ENCODE measurements at places on chromosomes 1 and 21. TPM values are rescaled to one million over a fixed set of nuclear protein-coding genes. Genes with fewer than 3 reads are reported as not detected.

GRCh38 chr1:56237491-56238064, 341.8 kb downstream of the PLPP3 start:
- peaks cover 7% of the 10 kb centered on the region for H3K4me1 ChIP-seq
- H3K27ac ChIP-seq: no peak overlapping the region
- no peak for DNase-seq
- no peak overlapping the region for H3K4me3 ChIP-seq
- no peaks in the 10 kb centered on the region for H3K27me3 ChIP-seq

- H3K27ac ChIP-seq: no peak overlapping the region
- no peaks in the 10 kb centered on the region for H3K4me1 ChIP-seq
- DNase-seq: no peak
- H3K36me3 ChIP-seq: no peaks in the 10 kb centered on the region
- no peaks in the 10 kb centered on the region for H3K27me3 ChIP-seq
These were observed 15.0 kb downstream of the ETNK2 start for GRCh38 chr1:204136814-204137213.

- H3K4me3 ChIP-seq: no peak overlapping the region
- no peak for DNase-seq
- H3K36me3 ChIP-seq: no peaks in the 10 kb centered on the region
- no peaks in the 10 kb centered on the region for H3K4me1 ChIP-seq
- H3K27ac ChIP-seq: no peak overlapping the region
- H3K27me3 ChIP-seq: no peaks in the 10 kb centered on the region
These were observed 257.9 kb upstream of the AJAP1 start for GRCh38 chr1:4396551-4396950.

DNA sequence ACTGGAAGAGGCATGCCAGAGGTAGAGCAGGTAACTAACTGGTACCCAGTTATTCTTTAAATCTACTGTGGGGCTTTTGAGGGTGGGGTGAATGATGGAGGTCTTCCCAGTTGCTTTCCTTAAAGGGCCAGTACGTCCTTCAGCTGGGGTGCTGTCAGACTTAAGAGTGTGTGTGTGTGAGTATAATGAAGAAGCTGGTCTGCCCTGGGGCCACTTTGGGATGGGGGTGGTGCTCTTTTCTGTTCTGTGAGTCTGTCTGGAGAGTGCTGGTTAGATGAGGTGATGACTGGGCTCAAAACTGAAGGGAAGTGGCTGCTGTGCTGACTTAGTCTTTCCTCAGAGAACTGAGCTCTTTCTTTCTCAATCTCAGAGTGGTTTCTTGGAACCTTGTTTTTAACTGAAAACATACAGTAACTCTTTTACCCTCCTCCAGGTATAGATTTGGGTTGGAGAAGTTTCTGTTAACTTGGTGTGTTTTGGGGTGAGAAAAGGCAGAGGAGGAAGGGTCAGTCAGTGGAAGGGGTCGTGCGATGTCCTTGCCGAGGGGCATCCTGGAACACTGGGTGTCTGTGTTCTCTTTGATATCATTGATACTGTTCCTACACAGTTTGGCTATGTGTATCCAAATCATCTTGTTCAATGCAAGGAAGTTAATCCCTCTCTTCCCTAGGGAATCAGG, 746 bp downstream of the MACF1 start:
- H3K27ac ChIP-seq: peak overlapping the region; percentile 93
- peak overlapping the region; percentile 31 for H3K4me3 ChIP-seq
- H3K4me1 ChIP-seq: peaks cover 20% of the 10 kb centered on the region
- peak; percentile 40 for DNase-seq

Gene CMPK1
- 21.6 TPM for total RNA-seq
